ENCODE measurements at places on chromosomes 6 and 20.

- no peak for DNase-seq
These were observed 224.8 kb upstream of the MARCKS start for GRCh38 chr6:113632220-113632864.

GRCh38 chr6:13865141-13865540 lies 50.8 kb upstream of the MCUR1 start:
- DNase-seq: no peak

GRCh38 chr6:70241031-70241430 lies 61.9 kb downstream of the COL9A1 start:
- no peak for DNase-seq

DNA sequence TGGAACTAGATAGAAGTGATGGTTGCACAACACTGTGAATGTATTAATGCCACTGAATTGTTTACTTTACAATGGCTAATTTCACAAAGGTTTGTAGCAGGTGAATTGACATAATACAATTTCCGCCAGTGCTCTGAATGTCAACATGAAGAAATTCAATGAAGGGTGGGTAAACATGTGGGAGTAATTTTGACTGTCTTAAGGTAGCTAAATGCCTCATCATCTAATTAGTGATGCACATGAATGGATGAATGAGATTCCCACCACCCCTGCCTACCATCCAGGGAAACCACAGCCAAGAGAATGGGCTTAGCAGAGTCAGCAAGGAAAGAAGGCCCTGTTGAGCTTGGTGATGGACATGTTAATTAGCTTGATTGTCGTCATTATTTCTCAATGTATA lies 275.3 kb downstream of the ALDH8A1 start:
- DNase-seq: no peak

Measured in endodermal cell (in vitro differentiated cells).